ENCODE measurements at places on chromosomes 11 and 22. TPM values are rescaled to one million over a fixed set of nuclear protein-coding genes. Genes with fewer than 3 reads are reported as not detected.
A peak's percentile ranks its signal among the peaks of the same experiment; 100 is the strongest.

Gene F2
- total RNA-seq = not detected

Gene LMO2
- total RNA-seq = 26.5 TPM

Gene PDGFB
- total RNA-seq = 4.7 TPM

Gene VSIG2
- total RNA-seq = 0.74 TPM

Gene DEPDC7
- 2.5 TPM for total RNA-seq

Gene OR8D4
- not detected for total RNA-seq

Gene SAC3D1
- total RNA-seq = 11.8 TPM

GRCh38 chr11:78731027-78731426, 156.4 kb upstream of the NARS2 start:
- no peak for DNase-seq

DNA sequence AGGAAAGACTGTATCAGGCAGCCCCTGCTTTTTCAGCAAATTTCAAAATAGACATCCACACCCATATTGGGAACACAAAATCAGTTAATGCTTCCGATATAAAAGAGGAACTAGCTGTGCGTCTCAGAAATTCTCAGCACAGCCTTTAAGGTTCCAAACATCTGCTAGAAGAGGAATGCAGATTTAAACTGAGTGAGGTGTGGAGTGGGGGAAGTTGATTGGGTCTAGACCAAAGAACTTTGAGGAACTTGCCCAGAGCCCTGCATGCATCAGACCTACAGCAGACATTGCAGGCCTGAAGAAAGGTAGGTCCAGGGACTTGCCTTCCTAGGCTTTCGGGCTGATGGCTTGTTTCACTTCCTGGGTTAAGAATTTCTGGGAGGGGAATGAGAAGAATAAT, at the start of gene MS4A4A:
Gene MS4A4A, plus strand, starts transcription at position 255 of the 400 bp plus-strand sequence. Its CDS starts 10 bp downstream, at position 265.
- no peak for DNase-seq

GRCh38 chr11:11814614-11815452, 26.9 kb upstream of the USP47 start:
- no peak for DNase-seq

- no peak for DNase-seq
Observed at GRCh38 chr22:37753746-37754145, 54.0 kb upstream of the GCAT start.

DNA sequence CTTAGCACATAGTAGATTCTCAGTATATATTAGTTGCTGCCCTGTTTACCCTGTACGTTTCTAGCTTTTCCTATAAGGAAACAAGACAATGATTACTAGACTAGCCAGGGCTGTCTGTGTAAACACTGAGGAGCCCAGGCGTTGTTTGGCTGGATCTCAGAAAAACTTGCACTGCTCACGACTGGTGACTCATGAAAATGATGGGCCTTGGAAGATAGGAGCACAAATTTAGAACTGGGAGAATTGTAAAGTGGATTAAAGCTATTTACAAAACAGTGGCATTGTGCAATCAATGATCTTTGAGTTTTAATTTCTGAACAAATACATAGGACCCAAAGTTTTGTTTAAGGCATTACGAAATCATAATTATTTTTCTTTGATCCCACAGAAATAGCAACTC, 276.9 kb downstream of the FAM76B start:
- DNase-seq = peak; percentile 91

- DNase-seq = no peak
Observed at GRCh38 chr11:55658608-55659007, 3.4 kb upstream of the OR4C6 start.

- DNase-seq = no peak
Observed at GRCh38 chr11:100927579-100927978, 202.0 kb downstream of the PGR start.

DNA sequence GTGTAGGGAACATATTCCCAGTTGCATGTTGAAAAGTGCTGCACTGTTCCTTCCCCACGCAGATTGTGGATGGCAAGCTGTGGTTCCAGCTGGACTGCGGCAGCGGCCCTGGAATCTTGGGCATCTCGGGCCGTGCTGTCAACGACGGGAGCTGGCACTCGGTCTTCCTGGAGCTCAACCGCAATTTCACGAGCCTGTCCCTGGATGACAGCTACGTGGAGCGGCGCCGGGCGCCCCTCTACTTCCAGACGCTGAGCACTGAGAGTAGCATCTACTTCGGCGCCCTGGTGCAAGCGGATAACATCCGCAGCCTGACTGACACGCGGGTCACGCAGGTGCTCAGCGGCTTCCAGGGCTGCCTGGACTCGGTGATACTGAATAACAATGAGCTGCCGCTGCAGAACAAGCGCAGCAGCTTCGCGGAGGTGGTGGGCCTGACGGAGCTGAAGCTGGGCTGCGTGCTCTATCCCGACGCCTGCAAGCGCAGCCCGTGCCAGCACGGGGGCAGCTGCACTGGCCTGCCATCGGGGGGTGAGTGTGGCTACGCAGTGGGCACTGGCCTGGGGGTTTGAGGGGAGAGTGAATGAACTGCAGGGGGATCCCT, 102.7 kb upstream of the MTNR1B start:
- no peak for DNase-seq

DNA sequence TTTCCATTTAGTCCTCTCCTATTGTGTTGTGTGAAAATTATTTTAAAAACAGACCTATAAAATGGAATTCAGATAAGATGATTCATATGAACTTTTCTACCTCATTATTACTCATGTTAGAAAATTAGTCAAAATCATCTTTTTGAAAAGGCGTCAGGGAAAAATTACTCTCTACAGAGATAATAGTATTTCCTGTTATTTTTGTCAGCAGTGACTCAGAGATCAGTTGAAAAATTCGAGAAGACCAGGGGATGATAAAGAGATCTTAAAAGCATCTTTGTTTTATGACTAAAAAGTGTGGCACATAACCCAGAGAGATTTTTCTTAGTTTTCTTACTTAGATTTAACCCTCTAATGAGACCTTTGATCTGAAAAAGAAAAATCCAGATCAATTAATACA, 157.9 kb upstream of the CARD18 start:
- no peak for DNase-seq

- no peak for DNase-seq
Observed at GRCh38 chr11:71450939-71451338, 2.1 kb upstream of the NADSYN1 start.

DNA sequence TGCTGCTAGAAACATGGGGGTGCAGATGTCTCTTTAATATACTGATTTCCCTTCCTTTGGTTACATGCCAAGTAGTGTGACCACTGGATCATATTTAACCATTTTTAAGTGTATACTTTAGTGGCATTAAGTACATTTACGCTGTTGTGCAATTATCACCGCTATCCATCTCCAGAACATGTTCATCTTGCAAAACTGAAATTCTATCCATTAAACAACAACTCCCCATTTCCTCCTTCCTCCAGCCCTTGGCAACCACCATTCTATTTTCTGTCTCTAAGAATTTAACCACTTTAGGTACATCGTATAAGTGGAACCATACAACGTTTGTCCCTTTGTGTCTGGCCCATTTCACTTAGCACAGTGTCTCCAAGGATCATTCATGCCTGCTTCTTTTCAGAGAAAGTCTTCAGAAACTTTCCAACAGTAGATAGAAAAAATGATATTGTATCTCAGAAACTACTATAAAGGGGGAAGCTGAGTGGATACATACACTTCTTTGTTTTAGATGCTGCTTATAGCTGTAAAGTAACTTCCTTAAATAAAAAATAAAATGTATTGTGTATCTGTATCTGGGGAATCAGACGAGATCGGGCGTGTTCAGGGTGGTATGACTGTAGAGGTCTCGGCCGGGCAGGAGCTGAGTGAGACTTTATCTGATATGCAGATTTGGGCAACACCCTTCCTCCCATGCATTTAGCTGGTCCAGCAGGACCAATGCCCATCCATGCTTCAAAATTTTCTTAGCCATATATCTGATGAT, 44.6 kb upstream of the ZBED5 start:
- DNase-seq = no peak

- DNase-seq = no peak
Observed at GRCh38 chr11:20360650-20361049, 2.9 kb upstream of the HTATIP2 start.

DNA sequence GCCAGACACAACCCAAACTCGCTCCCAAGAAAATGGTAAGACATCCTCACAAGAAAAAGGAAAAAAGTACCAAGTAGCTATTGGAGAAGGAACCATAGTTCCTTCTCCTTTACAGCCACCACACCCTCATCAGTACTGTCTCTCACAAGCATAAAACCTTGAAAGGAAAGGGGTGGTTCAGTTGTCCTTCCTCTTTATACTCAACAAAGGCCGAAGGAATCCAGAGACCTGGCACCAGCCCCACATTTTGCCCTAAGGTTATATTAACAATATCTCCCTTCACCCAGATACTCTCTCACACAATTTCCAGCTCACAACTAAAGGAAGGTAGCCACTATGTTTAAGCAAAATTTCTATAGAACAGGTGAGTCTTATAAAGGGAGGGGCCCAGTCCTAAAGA, 8.5 kb downstream of the FHIP1B start:
- no peak for DNase-seq

DNA sequence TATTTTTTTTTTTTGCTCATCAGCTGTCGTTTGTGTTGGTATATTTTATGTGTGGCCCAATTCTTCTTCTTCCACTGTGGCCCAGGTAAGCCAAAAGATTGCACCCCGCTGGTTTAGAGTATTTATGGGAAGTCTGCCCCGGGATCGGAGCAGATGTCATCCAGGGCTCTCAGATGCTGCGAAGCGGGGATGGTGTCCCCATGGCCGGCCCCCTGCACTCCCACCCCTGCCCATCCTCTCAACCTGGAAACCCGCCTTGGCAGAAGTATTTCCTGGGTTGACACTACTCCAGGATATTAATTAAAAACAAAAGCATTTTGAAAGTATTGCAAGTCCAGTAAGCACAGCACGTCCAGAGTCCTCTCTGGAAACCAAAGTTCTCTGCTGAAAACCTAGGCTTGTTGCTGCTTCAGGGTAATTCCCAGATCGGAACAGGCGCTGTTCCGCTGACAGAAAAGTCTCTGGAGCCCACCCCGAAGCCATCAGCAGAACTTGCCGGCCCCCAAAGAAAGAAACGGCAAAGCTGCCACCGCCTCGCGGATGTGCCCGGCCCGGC, 833 bp downstream of the SCUBE2 start:
- no peak for DNase-seq

GRCh38 chr22:44591146-44591790, 93.2 kb upstream of the RTL6 start:
- DNase-seq = no peak

DNA sequence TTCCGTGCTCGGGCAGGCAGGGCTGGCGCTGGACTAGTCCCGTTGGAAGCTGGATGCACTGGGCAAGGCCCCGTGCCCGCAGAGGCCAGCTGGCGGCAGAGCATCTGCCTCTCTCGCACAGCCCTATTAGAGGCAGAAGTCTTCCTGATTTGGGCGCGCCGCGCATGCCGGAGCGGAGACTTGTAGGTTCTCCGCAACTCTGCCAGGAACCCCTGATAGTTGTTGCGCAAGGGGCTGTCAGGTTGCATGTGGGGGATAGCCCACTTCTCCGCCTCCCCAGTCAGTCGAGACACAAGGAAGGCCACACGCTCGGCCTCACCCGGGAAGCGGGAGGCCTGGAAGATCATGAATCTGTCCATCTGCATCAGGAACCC, 1.2 kb downstream of the RTL6 start:
- no peak for DNase-seq

DNA sequence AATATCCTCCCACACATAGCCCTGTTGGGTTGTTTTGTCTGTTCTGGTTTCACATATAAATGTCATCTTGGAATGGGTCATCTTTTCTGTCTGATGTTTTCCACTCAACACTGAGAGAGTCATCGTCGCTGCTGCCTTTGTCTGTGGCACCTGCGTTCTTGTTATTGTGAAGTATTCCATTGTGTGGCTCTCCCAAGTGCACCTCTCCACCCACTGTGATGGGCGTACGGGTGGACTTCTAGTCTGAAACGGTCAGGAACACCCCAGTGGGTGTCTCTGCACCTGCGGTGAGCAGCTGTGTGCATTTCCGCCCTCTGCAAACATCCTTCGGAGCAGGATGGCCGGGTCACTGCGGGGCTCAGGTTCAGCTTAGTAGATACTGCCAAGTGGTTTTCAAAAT, 34.5 kb upstream of the RTL6 start:
- DNase-seq = no peak

DNA sequence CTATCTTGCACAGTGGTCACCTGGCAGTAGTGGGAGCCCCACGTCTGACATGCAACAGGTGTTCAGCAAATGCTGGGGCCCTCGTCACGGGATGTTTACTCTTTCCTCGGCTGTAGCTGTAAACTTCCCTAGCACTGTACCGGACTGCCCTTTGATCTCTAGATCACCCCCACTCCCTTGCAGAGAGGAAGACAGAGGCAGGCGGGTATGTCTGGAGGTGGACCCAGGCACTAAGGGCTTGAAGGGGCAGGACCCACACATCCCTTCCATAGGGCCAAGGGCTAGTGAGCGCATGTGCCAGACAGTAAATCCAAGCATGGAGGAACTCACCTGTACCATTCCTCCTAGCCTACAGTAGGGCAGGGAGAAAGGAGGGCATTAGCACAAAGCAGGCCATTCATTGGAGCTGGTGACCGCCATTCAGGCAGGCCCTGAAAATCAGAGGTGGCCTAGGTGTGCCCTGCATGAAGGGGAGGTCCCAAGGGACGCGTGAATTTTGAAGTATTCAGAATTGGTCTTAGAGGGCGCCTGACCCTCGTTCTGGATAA, 1.9 kb upstream of the SMTN start:
- DNase-seq = no peak

GRCh38 chr11:124895471-124895971, 2.1 kb downstream of the ROBO4 start:
- peak; percentile 75 for DNase-seq

DNA sequence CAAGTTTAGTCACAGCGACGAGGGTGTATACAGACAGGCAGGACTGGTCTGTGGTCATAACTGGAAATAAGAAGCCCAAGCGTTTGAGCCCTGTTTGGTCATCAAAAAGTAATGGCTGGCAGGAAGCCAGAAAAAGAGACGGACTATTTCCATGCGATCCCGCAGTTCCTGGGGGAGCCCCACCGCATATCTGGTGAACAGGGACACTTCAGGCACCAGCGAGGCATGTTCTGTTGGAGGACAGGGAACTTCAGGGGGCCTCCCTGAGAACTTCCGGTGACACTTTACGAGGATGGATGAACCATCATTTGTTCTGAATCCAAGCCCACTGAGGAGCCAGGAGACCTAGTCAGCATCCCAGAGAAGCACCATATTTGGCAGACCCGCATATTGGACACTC, 29.7 kb upstream of the TRIM29 start:
- DNase-seq = peak; percentile 87

- DNase-seq = no peak
Observed at GRCh38 chr22:23689414-23689813, 1.4 kb upstream of the RGL4 start.

- no peak for DNase-seq
Observed at GRCh38 chr11:14872032-14872431, 20.0 kb downstream of the CYP2R1 start.

- no peak for DNase-seq
Observed at GRCh38 chr11:127037596-127037995, 37.0 kb upstream of the KIRREL3 start.
